ENCODE measurements at places on chromosomes 1 and 21.

GRCh38 chr1:245566952-245567351 lies 412.2 kb downstream of the KIF26B start:
- H3K27me3 ChIP-seq: no peaks in the 10 kb centered on the region
- DNase-seq: no peak
- H3K36me3 ChIP-seq: no peaks in the 10 kb centered on the region
- H3K27ac ChIP-seq: no peak overlapping the region
- no peaks in the 10 kb centered on the region for H3K4me1 ChIP-seq

DNA sequence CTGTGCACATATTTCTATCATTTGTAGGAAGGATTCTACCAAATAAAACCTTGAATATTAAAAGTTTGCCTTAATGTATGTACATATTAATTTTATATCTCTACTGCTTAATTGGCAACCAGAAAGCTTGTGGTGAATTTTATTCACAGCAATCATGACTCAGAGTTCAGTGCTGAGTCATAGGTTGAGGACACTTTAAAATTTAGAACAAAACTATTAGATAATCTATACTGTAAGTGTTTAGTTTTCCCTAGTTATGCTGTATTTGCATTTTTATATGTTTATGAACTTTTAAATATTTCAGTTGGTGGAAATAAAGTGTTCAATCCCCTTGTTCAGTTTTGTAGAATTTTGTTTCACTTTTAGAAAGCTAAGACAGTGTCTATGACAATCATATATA lies 841.5 kb downstream of the KCNT2 start:
- no peak overlapping the region for H3K27ac ChIP-seq
- H3K4me1 ChIP-seq: no peaks in the 10 kb centered on the region
- H3K4me3 ChIP-seq: no peak overlapping the region
- H3K27me3 ChIP-seq: no peaks in the 10 kb centered on the region
- no peaks in the 10 kb centered on the region for H3K36me3 ChIP-seq

DNA sequence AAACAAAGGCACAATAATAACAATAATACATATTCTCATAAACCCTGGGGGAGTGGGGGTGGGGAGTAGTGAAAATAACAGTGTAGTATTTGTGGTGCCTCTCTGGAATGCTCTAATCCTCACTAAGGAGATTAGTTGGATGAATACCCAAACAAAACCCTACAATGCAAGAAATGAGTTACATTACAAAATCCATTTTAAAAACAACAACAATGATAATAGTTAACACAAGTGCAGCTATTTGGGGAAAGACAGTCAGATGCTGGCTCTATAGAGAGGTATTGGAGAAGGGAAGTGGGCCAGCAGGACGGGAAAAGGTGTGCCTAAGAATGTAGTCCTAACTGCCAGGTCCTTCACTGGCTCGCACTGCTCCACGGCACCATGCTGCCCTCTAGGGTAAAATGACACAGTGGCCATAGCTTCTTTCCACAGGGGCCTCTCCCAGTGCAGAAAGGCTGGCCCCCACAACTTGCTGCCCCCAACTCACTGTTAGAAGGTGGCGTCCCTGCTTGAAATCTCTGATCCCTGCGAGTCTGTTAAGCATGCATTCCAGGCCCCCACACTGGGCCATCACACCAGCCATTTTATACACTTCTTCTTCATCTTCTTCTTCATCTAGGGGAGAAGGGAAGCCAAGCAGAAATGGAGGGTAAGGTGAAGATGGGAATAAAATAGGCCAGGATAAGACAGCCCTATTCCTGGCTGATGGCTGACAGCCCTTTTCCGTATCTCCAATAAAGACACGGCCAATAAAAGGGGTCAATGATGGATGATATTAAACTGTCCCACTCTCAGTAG lies 113.8 kb downstream of the UBR4 start:
- H3K4me3 ChIP-seq: no peak overlapping the region
- H3K27me3 ChIP-seq: no peaks in the 10 kb centered on the region
- H3K27ac ChIP-seq: peak overlapping the region; percentile 3
- no peaks in the 10 kb centered on the region for H3K4me1 ChIP-seq
- DNase-seq: peak; percentile 40

- H3K36me3 ChIP-seq: no peaks in the 10 kb centered on the region
- H3K27me3 ChIP-seq: peaks cover 13% of the 10 kb centered on the region
- no peak overlapping the region for H3K27ac ChIP-seq
- DNase-seq: no peak
- no peaks in the 10 kb centered on the region for H3K4me1 ChIP-seq
These were observed 893 bp upstream of the CFAP45 start for GRCh38 chr1:159900755-159901360.

DNA sequence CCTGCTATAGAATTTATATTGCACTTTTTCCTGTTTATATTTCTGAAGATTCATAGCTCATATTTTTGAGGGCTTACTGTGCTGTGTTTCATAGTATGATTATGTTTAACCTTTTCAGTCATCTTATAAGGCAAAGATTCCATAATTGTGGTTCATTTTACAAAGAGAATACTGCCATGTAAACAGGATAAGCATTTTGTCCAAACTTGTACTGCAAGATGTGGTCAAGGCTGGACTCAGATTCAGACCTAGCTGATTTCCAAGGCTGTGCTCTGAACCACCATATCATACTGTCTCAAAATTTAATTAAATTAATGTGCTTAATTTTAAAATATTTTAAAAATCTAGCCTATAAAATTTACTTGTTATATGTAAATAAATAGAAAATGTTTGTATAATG lies 31.4 kb downstream of the STXBP3 start:
- no peak for DNase-seq
- no peak overlapping the region for H3K27ac ChIP-seq
- no peaks in the 10 kb centered on the region for H3K27me3 ChIP-seq

- H3K4me3 ChIP-seq: peak overlapping the region; percentile 37
- H3K27me3 ChIP-seq: no peaks in the 10 kb centered on the region
- peak overlapping the region; percentile 60 for H3K27ac ChIP-seq
- H3K36me3 ChIP-seq: peaks cover 2% of the 10 kb centered on the region
These were observed 14.2 kb upstream of the KCNE1 start for GRCh38 chr21:34526241-34526617.

DNA sequence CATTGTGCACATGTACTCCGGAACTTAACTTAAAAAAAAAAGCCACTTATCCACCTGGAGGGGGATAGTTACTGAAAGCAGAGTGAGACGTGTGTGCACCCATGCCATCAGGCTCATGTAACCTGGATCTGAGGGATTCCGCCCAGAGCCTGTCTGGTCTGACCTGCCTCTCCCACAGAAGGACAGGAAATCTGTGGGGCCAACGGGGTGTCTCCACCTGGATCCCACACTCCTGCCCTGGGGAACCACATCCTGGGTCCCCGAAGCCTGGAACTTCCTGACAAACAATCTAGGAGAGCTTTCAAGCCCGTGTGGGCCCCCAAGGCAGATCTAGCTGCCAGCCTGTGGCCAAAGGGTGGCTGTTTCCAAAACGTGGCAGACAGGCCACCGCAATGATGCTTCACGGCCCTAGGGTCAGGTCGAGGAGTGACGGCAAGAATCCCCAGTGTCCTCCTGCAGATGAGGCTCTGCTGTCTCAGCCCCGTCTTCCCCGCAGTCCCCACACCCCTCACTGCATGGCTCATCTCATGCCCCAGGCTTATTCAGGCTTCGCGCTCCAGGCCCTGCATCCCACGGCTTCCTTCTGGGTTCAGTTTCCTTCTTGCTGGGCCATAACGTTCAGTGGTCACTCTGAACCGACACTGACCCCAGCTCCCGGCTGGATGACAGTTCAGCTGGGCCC lies 21.0 kb upstream of the PCBP3 start:
- H3K27me3 ChIP-seq: peaks cover 8% of the 10 kb centered on the region
- DNase-seq: no peak
- peaks cover 5% of the 10 kb centered on the region for H3K4me1 ChIP-seq

GRCh38 chr21:25709684-25710265 lies 24.9 kb downstream of the ATP5PF start:
- no peak overlapping the region for H3K4me3 ChIP-seq
- no peaks in the 10 kb centered on the region for H3K27me3 ChIP-seq
- H3K36me3 ChIP-seq: no peaks in the 10 kb centered on the region
- no peak for DNase-seq
- no peak overlapping the region for H3K27ac ChIP-seq
- H3K4me1 ChIP-seq: no peaks in the 10 kb centered on the region

DNA sequence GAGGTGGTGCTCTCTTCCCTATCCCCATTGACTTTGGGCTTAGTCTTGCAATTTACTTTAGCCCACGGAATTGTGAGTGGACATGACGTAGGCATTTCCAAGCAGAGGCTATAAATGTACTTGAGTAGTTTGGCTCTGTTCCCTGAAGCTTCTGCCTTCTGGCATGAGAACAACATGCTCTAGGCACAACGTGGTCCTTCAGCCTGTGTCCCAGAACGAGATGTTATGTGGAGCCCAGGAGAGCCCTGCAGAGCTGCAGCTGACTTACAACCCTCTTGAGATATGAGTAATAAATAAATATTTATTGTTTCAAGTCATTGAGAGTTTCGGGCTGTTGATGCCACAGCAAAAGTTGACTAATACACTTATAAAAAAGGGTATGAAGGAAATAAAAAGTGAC lies 105.2 kb upstream of the HMGB4 start:
- DNase-seq: no peak
- no peaks in the 10 kb centered on the region for H3K27me3 ChIP-seq
- H3K4me3 ChIP-seq: no peak overlapping the region
- no peaks in the 10 kb centered on the region for H3K4me1 ChIP-seq

- H3K4me3 ChIP-seq: no peak overlapping the region
- no peaks in the 10 kb centered on the region for H3K36me3 ChIP-seq
- no peak overlapping the region for H3K27ac ChIP-seq
- no peaks in the 10 kb centered on the region for H3K4me1 ChIP-seq
These were observed 108.0 kb downstream of the NRIP1 start for GRCh38 chr21:14956807-14957206.

DNA sequence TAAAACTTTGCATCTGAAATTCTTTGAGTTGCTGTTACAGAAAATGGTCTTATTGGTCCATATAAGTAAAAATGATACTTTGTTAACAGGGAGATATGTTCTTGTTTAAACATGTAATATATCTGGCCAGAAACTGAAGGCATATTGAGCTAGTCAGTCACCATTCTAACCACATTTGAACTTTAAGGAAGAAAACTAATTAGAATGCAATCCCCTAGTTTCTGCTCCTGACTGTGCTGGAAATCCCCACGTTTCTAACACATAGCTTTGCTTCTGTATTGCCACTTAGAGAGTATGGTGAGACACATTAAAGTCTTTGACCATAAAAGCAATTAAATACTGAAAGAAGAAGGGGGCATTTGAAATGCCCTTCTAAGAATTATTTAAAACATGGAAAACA lies 32.1 kb upstream of the HIVEP3 start:
- H3K27ac ChIP-seq: no peak overlapping the region
- no peaks in the 10 kb centered on the region for H3K27me3 ChIP-seq
- peaks cover 9% of the 10 kb centered on the region for H3K4me1 ChIP-seq
- no peak for DNase-seq

- peaks cover 8% of the 10 kb centered on the region for H3K4me1 ChIP-seq
- H3K27me3 ChIP-seq: peaks cover 4% of the 10 kb centered on the region
- H3K36me3 ChIP-seq: no peaks in the 10 kb centered on the region
- H3K4me3 ChIP-seq: no peak overlapping the region
- H3K27ac ChIP-seq: no peak overlapping the region
These were observed 23.3 kb upstream of the GBP2 start for GRCh38 chr1:89149229-89149628.

DNA sequence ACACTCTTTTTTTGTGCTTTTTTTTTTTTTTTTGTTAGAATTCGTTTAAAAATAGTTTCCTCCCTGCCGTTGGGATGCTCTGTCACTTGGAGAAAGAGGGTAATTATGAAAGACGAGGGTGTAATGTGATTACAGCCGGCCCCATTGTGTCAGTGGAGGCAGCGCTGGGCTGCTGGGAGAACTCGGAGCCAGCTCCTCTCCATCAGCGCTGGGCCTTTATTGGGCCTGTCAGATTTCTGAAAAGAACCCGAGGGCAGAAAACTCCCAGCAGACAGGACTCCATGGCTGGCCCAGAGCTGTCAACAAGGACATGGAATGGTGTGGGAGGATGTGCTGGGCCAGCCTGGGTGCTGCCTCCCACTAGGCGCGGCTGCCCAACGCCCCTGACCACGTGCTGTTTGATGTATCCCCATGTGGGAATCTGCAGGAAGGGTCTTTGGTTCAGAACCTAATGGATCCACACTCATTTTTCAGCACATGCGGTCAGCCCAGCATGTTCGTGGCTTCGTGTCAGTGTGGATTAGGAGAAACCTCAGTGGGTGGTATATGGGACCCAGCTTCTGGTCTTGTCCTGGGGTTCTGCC lies 222.6 kb upstream of the KIAA0040 start:
- H3K4me1 ChIP-seq: no peaks in the 10 kb centered on the region
- H3K27me3 ChIP-seq: peaks cover 3% of the 10 kb centered on the region
- no peak for DNase-seq
- no peaks in the 10 kb centered on the region for H3K36me3 ChIP-seq
- H3K27ac ChIP-seq: no peak overlapping the region

GRCh38 chr1:177798614-177799013 lies 171.2 kb downstream of the SEC16B start:
- no peak overlapping the region for H3K4me3 ChIP-seq
- peaks cover 2% of the 10 kb centered on the region for H3K4me1 ChIP-seq

DNA sequence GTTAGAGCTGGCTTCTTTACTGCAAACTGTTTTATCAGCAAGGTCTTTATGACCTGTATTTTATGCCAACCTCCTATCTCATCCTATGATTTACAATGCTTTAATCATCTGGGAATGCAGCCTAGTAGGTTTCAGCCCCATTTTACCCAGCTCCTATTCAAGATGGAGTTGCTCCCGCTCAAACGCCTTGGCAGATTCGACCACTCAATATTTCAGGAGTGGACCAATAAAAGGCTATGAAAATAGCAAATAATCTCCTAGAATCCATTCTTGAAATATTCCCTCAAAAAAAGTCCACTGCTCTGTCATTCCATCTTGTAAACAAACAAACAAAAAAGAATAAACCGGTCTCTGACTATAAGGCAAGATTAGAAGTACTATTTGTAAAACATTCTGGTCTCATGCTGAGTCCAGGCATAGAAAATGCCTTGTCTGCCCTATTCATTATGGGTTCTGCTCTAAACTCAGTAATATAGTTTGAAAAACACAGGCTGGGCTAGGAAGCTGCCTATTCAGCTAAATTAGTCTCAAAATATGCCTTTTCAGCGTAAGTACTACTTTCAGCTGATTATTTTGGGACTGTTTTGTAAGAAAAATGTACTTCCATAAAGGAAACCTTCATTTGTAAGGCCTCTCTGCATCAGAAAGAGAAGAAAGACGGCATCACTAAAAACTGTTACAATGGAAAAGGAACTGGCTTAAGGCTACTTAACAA lies 53.0 kb downstream of the TBX19 start:
- no peak overlapping the region for H3K4me3 ChIP-seq
- H3K4me1 ChIP-seq: peaks cover 6% of the 10 kb centered on the region
- no peaks in the 10 kb centered on the region for H3K27me3 ChIP-seq
- no peak for DNase-seq

All from activated CD4-positive, alpha-beta T cell treated with anti-CD3 and anti-CD28 coated beads, Interleukin-2, amount 10 ng/mL, durations not matched to agents 7 days and 5 days (primary cell).